SJSA1 (cell line): ENCODE measurements at places on chromosomes 1 and 21. TPM values are rescaled to one million over a fixed set of nuclear protein-coding genes. Genes with fewer than 3 reads are reported as not detected.

DNA sequence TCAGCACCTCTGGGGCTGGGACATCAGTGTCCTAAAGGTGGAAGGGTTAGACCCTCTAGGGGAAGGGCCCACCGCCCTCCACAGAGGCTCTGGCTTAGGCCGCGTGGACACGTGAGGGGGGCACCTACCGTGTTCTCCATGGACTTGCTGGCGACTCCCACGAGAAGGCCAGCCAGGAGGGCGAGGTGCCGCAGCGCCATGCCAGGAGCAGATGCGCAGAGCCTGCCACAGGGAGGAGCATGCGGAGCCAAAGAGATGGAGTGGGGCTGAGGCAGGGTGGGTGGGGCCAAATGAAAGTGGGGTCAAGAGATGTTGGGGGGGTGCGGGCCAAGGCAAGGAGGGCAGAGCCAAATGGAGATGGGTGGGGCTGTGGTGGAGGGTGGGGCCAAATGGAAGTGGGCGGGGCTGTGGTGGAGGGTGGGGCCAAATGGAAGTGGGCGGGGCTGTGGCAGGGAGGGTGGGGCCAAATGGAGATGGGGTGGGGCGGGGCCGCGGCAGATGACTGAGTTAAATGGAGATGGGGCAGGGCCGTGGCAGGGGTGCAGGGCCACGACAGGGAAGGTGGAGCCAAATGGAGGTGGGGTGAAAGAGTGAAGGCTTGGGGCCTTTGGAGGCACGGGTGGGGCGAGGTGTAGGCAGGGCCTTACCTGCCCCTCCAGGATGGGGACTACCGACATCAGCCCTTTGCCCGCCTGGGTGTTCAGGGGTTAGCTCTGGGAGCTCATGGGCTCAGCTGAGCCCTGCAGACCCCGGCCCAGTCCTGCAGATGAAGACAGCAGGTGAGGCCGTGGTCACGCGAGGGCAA, 17.4 kb upstream of the RNF223 start:
- DNase-seq: no peak
- H3K27ac ChIP-seq: no peak overlapping the region
- no peaks in the 10 kb centered on the region for H3K36me3 ChIP-seq
- no peaks in the 10 kb centered on the region for H3K27me3 ChIP-seq

DNA sequence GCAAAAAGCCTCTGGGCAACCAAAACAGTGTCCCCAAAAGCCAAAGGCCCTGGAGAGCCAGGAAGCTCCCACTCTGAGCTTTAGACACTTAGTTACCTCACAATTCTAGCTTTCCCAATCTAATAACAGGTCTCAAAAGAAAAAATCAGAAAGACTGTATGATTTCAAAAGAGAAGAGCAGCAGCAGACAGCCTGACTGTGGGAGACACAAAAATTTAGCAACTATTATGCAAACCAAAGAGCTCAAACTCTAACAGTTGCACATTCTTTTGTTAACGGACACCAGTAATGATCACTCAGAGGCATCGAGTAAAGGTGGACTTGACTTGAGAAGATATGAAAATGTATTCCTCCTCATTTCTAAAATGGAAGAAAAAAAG, 160.1 kb downstream of the SLC45A1 start:
- H3K4me1 ChIP-seq: no peaks in the 10 kb centered on the region; the same call in 1 of the 2 replicates
- H3K36me3 ChIP-seq: no peaks in the 10 kb centered on the region
- no peak for DNase-seq
- H3K27me3 ChIP-seq: no peaks in the 10 kb centered on the region

DNA sequence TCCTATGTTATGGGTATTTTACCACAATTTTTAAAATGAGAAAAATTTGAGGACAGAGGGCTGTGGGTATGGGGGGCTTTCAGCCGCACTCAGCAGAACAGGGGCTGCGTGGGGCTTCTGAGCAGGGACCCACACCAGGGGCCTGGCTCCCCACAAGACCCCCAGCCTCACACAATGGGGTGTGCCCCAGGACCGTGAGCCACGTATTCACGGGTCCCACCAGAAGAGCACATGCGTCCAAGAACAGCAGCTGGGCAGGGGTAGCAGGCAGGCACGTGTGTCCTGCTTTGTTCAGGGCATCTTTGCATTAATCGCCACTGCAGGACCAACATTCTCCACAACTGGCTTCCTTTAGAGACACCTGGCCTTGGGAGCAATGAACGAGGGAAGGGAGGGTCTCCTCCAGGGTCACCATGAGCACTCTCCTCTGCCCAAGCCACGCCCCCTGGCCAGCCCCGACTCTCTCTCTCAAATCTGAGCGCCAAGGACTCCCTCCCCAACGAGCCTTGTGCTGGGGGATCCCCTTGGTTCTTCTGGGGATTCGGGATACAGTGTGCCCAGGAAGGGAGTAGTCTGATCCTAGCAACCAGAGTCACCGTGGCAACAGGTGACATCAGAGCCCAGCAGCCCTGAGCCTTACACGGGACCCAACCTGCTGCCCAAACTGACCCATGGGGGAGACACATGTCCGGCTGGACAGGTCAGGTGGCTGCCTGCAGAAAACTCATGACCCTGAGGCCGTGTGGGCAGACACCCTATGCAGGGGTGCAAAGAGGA, 7.4 kb upstream of the ARF1 start:
- H3K4me3 ChIP-seq: no peak overlapping the region
- H3K27me3 ChIP-seq: no peaks in the 10 kb centered on the region
- H3K4me1 ChIP-seq: no peaks in the 10 kb centered on the region
- no peak overlapping the region for H3K27ac ChIP-seq
- no peak for DNase-seq
- no peaks in the 10 kb centered on the region for H3K36me3 ChIP-seq

The ZNF684 gene
- total RNA-seq: 8.1 and 8.6 TPM in 2 replicates

The PLA2G2D gene
- not detected in 2 replicates for total RNA-seq

GRCh38 chr1:10881046-10881445, 84.6 kb upstream of the CASZ1 start:
- H3K4me1 ChIP-seq: no peaks in the 10 kb centered on the region
- DNase-seq: no peak
- H3K27me3 ChIP-seq: peaks cover 23% of the 10 kb centered on the region
